Body of pancreas (tissue), 4 donors: ENCODE measurements at places on chromosomes 6 and 20. TPM values are rescaled to one million over a fixed set of nuclear protein-coding genes. Genes with fewer than 3 reads are reported as not detected.

Gene RAD21L1
- total RNA-seq = not detected

Gene ENPP4
- total RNA-seq = 9.9 TPM

DNA sequence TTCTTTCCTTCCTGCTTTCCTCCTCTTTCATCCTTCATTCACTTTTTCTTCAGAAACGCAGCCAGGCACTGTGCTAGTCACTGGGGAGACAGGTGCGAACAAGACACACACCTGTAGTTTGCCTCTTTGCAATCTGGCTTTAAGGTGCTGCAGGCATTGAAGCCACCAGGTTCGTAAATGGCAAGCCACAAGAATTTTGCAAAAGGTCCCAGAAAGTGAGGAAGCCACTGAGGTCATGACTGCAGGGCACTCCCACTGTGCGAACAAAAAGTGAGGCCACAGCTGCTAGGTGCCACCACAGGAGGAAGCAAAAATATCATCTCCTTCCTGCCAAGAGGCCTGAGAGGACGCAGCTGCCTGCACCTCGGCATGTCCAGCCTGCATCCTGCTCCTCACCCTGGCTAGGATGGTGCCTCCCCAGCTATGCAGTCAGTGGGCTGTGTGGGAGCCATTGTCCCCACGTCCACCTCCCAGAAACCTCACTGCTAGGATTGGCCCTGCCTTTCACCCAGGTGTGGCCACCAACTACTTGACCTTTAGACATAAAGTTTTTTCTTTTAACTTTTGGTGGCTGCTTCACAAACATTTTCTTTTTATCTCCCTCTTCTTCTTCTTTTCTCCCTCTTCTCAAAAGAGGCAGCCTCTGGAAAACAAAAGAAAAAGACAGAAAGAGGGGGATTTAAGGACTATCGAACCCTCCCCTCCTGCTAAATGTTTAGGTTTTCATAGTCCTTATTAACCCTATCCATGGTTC, 230.8 kb downstream of the BCAS1 start:
- DNase-seq = peak; percentile 82

DNA sequence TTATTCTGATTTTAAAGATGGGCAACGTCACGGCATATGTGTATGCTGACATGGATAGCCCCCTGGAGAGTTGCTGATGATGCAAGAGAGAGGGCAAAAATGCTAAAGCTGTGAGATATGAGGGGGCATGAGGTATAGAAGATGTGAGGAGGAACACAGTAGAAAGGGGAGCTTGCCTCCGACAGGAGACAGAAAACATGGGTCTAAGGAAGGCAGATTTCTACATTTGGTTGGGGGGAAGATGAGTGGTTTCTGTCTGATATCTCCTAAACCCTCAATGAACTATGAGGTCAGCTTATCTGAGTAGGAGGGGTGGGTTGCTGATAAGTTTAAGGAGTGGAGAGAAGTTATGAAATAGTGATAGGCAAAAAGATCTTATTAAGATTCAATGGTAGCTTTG, 6.0 kb downstream of the RNF24 start:
- no peak for DNase-seq

DNA sequence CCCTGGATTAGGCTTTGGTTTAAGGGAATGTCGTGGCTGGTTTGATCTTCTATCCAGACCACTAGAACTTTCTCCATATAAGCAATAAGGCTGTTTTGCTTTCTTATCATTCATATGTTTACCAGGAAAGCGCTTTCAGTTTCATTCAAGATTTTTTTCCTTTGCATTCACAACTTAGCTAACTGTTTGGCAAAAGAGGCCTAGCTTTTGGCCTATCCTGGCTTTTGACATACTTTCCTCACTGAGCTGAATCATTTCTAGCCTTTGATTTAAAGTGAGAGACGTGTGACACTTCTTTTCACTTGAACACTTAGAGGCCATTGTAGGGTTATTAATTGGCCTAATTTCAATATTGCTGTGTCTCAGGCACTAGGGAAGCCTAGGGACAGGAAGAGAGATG, 1.7 kb upstream of the FAM50B start:
- no peak for DNase-seq

DNA sequence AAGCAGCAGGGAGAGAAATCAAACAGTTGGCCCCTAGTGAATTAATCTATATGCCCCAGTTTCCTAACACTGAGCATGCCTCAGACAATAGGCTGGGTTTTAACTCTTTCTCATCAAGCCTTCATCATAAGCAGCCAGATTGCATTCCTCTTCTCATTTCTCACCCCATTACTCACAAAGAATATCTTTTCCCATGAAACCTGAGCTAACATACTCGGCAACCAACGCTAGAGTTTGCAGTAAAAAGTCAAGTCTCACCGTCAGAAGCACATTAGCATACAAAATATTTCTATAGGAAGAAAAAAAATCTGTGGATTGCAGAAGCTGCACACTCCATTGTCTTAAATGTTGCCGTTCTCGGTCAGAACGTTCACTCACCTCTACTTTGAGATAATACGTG, 429.9 kb upstream of the ARID1B start:
- no peak for DNase-seq

- peak; percentile 82 for DNase-seq
Observed at GRCh38 chr20:63738687-63739129, 868 bp upstream of the SLC2A4RG start.
